ENCODE measurements at places on chromosomes 16 and 17.

GRCh38 chr17:17440010-17440843 lies 36.6 kb upstream of the MED9 start:
- peak; percentile 77 for DNase-seq

- no peak for DNase-seq
Observed at GRCh38 chr16:49696414-49697101, 159.4 kb downstream of the ZNF423 start.

GRCh38 chr17:57924677-57925076 lies 30.5 kb downstream of the CUEDC1 start:
- DNase-seq = no peak

DNA sequence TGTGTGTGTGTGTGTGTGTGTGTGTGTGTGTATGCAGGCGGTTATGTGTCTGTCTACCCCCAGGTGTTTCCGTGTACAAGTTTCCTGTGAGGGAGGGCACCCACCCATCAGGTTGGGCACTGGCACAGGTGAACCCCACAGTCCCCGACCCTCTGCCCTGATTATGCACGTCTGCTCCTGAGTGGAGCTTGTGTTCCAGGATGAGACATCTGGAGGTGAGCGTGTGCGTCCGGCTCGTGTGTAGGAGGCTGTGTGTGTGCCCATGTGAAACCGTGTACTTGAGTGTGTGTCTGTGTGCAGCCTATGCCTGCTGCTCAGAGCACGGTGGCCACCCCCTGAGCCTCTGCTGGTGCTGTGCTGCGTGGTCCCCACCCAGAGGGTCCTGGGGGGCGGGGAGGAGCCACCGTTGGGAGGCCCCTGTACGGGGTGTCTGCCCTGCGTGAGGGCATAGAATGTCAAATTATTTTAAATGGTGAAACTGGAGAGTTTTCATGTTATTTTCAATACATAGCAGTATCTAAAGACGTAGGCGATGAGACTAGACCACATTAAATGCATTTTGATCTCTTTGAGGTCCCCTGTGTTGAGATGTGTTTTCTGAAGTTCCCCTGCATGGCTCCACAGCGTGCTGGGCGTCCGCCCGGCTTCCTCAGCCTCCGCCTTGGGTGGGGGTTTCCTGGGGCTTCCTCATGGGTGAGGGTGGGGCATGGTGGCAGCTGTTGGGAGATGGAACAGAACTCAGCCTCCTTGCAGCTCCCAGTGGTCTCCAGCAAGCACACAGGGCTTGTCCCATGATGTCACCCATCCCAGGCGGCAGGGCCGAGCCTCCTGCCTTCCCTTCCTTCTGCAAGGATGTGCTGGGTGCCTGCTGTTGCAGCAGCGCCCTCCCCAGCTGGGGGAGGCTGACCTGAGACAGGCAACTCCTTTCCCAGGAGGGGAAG lies 43.4 kb downstream of the KCNJ12 start:
- peak; percentile 53 for DNase-seq

DNA sequence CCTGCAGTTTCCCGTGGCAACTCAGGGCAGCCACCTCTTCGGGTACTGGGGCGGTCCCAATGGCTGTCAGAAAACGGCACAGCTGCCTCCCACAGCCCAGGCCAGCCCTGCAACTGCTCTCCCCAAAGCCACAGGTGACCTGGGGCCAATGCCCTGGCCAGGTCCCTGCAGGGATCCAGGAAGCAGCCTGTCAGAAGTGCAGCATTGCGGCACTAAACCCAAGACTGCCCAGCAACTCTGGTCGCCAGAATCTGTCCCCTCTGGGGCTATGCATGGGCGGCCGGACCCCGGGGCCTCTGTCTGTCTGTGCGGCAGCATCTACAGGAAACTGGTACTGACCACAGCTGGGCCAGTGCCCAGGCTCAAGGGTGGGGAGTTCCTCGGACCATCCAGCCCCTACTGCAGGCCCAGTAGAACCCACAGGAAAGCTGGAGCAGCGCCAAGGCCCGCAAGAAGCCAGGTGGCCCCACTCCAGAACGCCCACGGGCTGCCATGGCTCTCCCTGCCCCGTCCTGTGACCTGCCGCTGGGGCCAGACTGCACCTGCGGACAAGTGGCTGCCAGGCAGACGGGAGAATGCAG lies 5.5 kb downstream of the CYBC1 start:
- no peak for DNase-seq

DNA sequence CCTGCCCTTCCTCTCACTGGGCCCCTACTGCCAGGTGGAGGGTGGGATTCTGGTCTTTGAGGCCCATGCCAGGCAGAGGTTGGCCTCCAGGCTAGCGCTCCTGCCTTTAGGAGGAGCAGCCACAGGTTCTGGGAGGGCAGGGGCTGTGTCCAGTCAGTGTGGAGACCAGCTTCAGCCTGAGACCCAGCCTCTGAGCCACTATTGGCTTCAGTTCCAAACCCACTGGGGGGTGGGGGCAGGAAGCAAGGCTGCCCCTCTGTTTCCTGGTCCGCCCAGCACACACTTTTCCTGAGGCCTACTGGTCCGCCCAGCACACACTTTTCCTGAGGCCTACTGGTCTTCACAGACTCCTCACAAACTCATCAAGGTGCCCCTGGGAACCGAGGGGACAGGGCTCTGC lies 16.4 kb downstream of the SLC5A10 start:
- DNase-seq = no peak

- DNase-seq = no peak
Observed at GRCh38 chr16:11503566-11503965, 83.2 kb downstream of the LITAF start.

GRCh38 chr17:72839131-72839725 lies 253.3 kb downstream of the SLC39A11 start:
- no peak for DNase-seq

DNA sequence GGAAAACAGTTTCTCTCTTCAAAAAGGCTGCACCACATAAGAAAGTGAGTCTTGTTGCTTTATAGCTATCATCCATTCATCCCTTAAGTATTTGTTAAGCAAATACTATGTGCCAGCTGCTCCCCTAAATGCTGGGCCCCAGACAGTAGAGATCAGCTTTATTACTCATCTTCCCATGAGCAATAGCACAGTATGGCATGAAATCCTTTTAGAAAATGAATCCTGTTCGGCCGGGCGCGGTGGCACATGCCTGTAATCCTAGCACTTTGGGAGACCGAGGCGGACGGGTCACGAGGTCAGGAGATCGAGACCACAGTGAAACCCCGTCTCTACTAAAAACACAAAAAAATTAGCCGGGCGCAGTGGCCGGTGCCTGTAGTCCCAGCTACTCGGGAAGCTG lies 99.5 kb downstream of the MYO1D start:
- DNase-seq = no peak

- no peak for DNase-seq
Observed at GRCh38 chr16:27639561-27640276, 89.8 kb downstream of the KATNIP start.

GRCh38 chr16:72536723-72537435 lies 364.9 kb upstream of the PMFBP1 start:
- DNase-seq = no peak

GRCh38 chr16:24493821-24494220 lies 45.5 kb upstream of the RBBP6 start:
- DNase-seq = no peak

Data from activated CD4-positive, alpha-beta T cell treated with anti-CD3 and anti-CD28 coated beads, Interleukin-2, amount 50 U/mL, for 1 hour (primary cell).